ENCODE measurements at places on chromosomes 1 and 21.

DNA sequence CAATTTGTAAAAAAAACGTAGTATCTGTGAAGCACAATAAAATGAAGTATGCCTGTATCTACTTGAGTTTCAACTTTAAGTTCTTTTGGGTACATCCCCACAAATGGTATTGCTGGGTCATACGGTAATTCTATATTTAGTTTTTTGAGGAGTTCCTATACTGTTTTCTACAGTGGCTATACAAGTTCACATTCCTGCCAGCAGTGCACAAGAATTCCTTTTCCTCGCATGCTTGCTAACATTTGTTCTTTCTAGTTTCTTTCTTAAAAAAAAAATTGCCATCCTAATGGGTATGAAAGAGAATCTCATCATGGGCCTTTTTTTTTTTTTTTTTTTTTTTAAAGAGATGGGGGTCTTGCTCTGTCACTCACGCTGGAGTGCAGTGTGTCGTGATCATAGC, 41.9 kb downstream of the UCK2 start:
- DNase-seq = no peak

DNA sequence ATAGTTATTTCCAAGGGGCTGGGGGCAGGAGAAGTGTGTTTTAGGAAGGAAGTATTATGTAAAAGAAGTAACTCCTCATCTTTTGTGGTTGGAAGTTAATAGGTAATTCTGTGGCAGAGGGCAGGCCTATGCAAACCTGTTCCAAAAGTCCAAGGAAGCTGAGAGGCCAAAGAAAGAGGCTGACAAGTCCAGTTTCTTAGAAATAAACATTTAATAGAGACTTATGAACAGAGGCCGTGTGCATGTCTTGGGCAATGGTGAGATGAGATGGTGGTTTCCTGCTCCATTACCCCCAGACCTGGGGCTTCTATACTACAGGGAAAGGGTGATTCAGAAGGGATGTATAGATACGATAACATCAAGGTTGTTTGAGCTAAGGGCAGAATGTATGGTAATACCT, 7.6 kb upstream of the CA14 start:
- DNase-seq = no peak

GRCh38 chr1:41404308-41404761, 43.1 kb downstream of the FOXO6 start:
- no peak for DNase-seq

- no peak for DNase-seq
These were observed 41.1 kb downstream of the WNT9A start for GRCh38 chr1:227906550-227907071.

DNA sequence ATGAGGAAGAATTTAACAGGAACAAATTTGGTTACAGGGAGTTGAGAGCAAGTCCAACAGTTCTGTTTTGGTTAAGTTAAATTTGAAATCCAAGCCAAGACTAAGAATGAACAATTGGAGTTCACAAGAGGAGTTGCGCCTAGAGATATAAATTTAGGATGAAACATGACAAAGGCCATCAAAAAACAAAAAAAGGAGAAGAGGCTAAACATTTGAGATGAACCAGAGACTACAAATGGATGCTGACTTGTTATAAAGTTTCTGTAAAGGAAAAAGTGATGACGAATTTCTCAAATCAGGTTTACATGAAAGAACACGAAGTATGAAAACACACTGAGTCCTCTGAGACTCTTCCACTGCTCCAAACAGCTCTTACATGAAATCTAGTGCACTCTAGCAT, 575.6 kb downstream of the SMYD3 start:
- DNase-seq = no peak
